RPMI7951 (cell line): ENCODE measurements at places on chromosomes 11 and 22.

- DNase-seq: peak; percentile 93
Observed at GRCh38 chr11:2380807-2381350, 3.8 kb downstream of the CD81 start.

DNA sequence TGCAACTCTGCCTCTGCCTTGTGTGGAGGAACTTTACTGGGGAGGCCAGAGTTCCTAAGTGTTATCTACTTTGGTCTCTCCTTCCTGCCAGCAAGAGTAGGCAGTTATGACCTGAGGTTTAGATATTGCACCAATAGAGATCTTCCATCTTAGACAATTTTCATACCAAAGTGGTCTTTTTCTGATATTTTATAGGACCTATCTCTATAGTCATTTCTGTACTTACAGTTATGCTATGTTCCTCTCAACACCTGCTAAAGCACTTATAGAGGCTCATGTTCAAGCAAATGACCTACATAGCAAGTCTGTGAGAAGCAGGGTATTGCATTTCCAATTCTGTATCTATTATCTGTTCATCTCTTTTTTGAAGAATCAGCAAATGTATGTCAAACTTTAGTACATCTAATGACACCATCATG lies 80.8 kb downstream of the HORMAD2 start:
- DNase-seq: no peak

GRCh38 chr11:123608945-123609344 lies 45.5 kb downstream of the SCN3B start:
- no peak for DNase-seq

GRCh38 chr11:16942342-16942741 lies 71.9 kb downstream of the PLEKHA7 start:
- no peak for DNase-seq

DNA sequence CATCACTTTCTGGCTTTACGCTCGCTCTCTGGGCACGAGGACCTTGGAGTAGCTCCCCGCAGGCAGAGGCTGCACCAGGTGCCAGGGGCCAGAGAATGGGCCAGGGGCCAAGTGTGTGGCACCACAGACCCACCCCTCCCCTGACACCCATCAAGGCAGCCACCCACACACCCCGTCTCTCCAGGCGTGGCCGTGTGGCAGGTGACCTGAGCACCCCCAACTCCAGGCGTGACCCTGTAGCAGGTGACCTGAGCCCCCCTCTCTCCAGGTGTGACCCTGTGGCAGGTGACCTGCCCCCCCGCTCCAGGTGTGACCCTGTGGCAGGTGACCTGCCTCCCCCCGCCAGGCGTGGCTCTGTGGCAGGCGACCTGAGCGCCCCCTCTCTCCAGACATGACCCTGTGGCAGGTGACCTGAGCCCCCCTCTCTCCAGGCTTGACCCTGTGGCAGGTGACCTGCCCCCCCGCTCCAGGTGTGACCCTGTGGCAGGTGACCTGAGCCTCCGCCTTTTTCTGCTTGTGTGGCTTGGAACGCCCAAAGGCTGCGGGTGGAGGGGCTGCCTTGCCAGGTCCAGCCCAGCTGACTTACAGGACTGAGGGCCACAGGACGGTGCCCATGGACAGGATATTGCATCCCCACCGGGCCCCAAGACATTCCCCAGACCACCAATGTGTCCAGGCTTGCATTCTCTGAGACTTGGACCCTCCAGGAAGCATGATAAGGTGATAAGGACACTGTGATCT lies 667.2 kb downstream of the BRD1 start:
- DNase-seq: no peak
